HuH-7.5 (cell line): ENCODE measurements at places on chromosomes 2 and 18.

DNA sequence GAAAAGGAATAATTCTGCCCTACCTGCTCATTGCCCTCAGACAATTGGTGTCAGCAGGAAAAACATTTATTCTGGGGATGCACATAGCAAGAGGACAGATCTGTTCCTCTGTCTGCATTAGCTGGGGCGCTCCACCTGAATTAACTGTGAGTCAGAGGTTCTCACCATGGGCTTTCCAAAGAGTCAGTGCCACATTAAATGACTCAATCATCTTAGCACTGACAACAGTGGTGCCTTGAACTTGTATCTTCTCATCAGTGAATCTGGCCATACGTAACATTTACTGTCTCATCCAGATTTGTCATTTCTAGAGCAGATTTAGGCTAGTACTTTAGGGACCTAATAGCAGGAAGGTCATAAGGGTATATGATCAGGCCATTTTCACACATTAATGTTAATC is 358.1 kb upstream of the CRIM1 start:
- DNase-seq: no peak

DNA sequence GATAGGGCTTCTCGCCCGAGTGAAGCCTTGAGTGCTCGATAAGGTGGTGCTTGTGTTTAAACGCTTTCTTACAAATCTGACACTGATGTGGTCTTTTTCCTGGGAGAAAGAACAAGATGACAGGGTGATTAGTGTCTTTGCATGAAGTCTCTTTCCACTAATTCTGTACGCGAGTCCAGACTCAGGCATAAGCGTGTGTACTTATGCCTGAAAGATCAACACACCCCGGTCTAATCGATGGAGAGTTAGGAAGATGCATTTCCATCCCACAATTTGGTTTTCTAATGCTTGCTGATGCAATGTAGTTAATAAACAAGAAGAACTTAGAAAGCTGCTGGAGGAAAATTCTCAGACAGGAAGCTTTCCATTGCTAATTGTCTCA is 130.0 kb downstream of the ZEB2 start:
- no peak for DNase-seq

DNA sequence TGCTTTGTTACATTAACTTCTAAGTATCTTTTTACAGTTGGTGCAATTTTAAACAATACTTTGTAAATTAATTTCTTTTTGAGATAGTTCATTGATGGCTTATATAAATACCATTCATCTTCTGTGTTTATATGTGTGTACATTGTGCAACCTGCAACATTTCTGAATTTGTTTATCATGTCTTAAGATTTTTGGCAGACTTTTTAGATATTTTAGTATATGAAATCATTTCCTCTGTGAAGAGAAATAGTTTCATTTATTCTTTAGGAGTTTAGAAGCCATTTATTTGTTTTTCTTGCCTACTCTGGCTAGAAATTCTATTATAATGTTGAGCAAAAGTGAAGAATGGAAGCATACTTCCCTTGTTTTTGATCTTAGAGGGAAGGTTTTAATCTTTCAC is 337.8 kb upstream of the DSEL start:
- no peak for DNase-seq

GRCh38 chr2:172736424-172737174 is 954 bp downstream of the RAPGEF4 start:
- DNase-seq: peak; percentile 43

DNA sequence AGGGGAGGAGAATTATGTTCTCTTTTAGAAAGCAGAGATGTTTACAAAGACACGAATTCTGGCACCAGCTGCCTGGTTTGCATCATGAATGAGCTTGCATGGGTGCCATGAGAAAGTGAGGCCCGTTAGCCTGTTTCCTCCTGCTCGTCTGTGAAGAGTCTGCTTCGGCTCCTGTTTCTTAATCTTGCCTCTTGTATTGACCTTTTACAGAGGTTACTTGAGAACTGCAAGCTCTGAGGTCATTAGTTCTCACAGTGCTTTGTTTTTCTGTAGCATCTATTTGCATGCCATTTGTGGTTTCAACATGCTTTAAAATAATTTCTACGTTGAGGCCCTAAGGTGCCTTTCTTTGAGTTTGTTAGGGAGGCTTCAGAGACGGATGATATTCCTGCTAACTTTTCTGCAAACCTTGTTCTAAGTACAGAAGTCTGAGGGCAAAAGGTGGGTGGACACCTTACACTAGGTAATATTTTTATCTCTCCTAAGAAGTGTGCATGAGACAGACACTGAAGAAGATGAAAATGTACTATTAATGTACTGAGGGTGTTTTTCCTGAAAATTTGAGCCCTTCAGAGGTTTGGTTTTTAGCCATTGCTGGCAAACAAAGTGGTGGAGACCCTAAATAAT is 53.4 kb upstream of the LINC00305 start:
- DNase-seq: no peak
